Activated T-cell treated with anti-CD3 and anti-CD28 coated beads, Interleukin-2, amount 50 U/mL, for 1 hour (primary cell): ENCODE measurements at places on chromosomes 2 and 18.

GRCh38 chr2:114068438-114068837 lies 178.5 kb downstream of the ACTR3 start:
- no peak for DNase-seq

GRCh38 chr18:21759836-21760235 lies 19.2 kb downstream of the MIB1 start:
- no peak for DNase-seq

GRCh38 chr2:191701029-191701428 lies 23.1 kb downstream of the NABP1 start:
- DNase-seq: no peak

DNA sequence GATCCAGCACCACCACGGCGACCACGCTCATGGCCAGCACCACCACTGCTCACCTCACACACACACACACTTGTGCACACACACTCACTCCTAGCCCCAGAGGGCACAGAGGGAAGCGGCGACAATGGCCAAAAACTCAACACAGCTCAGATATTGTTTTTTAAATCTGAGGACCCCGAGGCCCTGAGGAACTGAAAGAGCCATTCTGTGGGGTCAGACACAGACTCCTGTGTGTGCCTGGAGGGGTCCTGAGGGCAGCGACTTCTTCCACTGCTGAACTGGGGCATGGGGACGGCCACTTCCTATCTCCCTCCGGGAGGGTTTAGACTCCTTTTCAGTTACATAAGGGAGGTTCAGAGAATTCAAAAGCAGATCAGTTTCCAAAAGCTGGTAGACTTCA lies 116.6 kb upstream of the PXDN start:
- no peak for DNase-seq

GRCh38 chr2:167127135-167127534 lies 238.9 kb downstream of the XIRP2 start:
- no peak for DNase-seq

GRCh38 chr2:100416935-100417710 lies at the start of gene CHST10:
Gene CHST10 (minus strand): TSS chr2:100417668. CDS start chr2:100406675, 10,993 bp downstream.
- DNase-seq: peak; percentile 62

GRCh38 chr2:181054843-181055242 lies 74.4 kb downstream of the UBE2E3 start:
- DNase-seq: no peak

GRCh38 chr2:219417374-219417773 lies 803 bp upstream of the DES start:
- DNase-seq: no peak

GRCh38 chr2:177334940-177335543 lies 57.5 kb upstream of the AGPS start:
- no peak for DNase-seq

DNA sequence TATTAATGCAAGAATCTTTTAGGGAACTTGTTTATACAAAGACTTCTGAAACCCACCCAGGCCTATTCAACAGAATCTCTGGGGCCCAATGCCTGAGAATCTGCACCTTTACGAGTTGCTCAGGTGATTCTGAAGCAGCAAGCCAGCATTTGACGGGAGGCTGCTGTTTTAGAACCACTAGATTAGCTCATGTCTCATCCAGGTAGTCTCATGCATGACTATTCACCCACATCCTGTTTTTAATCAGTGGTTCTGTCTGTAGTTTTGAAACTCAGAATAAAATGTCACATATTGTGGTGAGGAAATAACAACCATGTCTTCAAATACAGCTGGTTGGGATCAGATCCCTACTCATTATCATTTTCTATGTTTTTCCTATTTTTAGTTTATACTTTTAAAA lies 39.5 kb downstream of the CYTIP start:
- peak; percentile 61 for DNase-seq

DNA sequence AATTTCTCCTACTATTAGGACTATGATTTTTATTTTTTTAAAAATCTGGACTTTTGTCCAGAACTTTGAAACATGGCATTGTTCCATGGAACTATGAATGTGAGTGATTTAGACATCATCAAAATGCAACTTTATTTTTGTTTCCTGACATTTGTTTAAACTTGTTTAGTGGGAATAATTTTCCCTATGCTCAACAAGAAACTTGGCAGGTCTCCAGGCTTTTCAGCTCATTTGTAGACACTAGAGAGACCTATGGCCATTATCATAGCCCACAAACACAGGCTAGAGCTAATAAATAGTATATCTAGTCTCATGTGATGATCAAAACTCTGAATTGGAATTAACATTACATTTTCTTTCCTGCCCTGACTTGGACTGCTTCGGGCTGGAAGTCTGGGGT lies 145.1 kb upstream of the CELF4 start:
- DNase-seq: no peak

GRCh38 chr2:216404010-216404618 lies 8.2 kb upstream of the SMARCAL1 start:
- peak; percentile 47 for DNase-seq

GRCh38 chr2:26438526-26438925 lies 36.8 kb downstream of the DRC1 start:
- DNase-seq: no peak

GRCh38 chr2:60852282-60852860 lies 29.0 kb upstream of the REL start:
- no peak for DNase-seq

- no peak for DNase-seq
Observed at GRCh38 chr2:19805266-19805665, 96.5 kb downstream of the TTC32 start.

GRCh38 chr2:27212626-27213471 lies 781 bp upstream of the SLC5A6 start:
- no peak for DNase-seq

DNA sequence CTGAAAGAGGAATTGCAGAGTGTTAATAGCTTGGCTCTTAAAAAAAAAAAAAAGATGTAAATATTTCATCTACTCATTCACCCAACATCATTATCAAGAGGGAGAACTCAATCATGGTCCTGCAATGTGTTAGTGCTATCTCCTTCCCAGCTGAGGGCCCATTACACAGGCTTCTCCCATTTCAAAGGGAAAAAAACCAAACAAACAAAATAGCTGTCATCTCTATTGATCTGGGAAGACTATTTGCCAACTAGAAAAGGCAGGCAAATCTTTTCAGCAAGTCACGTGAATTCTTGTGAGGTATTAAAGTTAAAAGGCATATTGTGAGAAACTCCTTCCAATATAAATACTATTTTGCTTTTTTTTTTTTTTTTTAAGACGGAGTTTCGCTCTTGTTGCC lies 194.3 kb downstream of the MYO1B start:
- DNase-seq: no peak

DNA sequence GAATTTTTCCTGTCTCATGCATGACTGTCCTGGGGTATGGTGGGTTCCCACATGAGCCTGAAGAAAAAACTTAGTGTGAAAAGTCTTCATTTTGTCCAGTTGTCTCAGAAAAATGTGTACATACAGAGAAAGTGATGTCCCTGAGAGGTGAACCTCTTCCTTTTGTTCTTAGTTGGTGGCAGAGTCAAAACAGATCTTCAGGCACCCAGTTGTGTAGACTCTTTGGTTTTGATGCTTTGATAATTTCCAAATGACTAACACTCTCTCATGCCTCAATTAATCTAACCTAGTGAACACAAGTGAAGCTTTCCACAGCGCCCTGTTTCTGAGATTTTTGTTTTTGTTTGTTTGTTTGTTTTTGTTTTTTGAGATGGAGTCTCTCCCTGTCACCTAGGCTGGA lies 273.5 kb downstream of the PIK3C3 start:
- no peak for DNase-seq

DNA sequence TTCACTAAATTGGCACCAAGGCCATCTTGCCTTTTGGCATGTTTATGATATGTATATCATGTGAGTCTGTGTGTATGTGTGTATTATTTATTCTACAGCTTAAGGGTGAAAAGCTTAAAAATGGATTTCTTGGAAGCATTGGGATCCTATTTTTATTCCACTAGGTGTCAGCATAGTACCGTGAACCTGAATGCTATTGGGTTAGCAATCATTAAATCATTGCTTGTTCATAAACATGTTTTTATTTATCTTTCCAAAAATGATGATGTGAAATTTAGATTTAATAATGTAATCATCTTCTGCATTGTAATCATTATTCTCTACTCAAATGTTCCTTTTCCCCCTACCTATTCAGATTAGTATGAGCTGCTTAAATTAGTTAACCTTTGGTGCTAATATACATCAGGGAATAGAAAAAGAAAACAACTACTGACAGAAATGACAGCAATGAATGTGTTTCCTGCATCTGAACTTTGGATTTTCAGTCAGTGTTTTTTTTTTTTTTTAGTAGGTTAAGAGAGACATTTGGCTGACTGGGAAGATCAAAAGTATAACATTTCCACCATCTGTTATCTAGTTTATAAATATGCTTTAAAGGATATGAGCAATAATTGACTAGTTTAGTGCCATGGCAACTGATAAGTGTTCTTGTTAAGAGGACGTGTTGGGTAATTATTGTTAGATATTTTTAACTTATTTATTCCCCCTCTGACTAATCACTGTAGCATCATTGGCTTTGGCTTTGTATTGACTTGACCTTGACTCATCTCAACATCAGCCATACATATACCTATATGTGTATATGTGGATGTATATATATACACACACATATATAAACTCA lies 14.1 kb upstream of the ZSWIM2 start:
- no peak for DNase-seq

DNA sequence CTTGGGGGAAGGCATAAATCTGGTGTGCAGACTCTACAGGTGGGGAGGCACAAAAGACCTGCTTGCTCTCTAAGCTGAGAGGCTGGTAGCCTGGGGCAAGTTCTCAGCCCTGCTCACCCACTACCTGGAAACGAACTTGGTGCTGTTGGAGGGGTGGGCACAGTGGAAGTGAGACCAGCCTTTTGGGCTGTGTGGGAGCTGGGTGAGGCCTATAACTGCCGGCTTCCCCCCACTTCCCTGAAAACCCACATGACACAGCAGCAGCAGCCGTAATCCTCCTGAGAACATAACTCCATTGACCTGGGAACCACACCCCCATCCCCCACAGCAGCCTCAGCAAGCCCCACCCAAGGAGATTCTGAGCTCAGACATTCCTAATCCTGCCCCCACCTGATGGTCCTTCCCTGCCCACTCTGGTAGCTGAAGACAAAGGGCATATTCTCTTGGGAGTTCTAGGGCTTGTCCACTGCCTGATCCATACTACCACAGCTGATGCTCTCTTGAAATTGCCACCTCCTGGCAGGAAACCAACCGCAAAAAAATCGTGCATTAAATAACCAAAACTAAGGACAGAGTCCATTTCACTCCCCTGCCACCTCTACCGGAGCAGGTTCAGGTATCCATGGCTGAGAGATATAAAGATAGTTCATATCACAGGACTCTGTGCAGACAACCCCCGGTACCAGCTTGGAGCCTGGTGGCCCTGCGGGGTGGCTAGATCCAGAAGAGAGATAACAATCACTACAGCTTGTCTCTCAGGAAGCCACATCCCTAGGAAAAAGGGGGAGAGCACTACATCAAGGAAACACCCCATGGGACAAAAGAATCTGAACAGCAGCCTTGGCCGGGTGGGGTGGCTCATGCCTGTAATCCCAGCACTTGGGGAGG lies 178.1 kb downstream of the NDUFA10 start:
- DNase-seq: no peak

GRCh38 chr18:45566025-45566740 lies 49.1 kb upstream of the SLC14A2 start:
- no peak for DNase-seq

- no peak for DNase-seq
Observed at GRCh38 chr2:226077031-226077430, 677.5 kb downstream of the NYAP2 start.

DNA sequence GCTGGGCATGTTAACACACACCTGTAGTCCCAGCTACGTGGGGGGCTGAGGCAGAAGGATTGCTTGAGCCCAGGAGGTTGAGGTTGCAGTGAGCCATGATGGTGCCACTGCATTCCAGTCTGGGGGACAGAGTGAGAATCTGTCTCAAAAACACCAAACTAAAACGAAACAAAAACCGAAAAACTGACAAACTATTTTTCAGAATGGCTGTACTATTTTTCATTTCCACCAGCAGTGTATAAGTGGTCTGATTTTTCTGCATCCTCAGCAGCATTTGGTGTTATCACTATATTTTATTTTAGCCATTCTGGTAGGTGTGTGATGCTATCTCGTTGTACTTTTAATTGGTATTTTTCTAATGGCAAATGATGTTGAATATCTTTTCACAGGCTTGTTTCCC lies 95.2 kb downstream of the PDCL3 start:
- DNase-seq: no peak

DNA sequence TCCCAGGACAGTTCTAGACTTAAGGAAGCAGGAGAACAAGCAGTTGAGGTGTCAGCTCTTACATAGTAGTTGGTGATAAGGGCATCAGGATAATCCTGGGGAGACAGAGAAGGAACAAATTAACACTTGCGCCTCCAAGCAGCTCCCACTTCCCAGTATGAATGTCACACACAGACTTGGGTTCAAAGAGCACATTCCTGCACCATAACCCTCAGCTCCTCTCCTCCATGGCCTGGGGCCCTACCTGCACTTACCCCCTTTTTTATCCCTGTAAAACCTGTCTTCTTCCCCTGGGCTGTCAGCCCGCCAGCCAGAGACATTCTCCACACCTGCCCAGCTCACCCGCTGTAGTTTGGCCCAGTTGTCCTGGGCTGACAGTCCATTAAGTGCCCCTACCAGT lies 3.9 kb upstream of the UCN start:
- no peak for DNase-seq

DNA sequence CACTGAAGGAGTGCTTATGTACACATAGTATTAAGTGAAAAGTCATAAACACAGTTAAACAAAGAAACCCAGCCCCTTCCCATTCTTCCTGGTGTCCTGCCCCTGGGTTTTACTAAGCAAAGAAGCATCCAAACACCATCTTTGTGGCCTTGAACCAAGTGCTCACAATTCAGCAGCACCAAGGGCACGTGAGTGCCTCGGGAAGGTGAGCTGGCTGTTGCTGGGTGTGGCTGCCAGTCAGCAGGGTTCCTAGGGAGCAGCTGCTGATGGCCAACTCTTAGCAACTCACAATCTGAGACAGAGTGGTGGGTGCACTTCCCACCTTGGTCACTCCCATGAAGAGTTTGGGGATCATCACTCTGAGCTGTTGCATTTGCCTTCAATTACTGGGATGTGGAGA lies 97.7 kb upstream of the PGAP1 start:
- no peak for DNase-seq

DNA sequence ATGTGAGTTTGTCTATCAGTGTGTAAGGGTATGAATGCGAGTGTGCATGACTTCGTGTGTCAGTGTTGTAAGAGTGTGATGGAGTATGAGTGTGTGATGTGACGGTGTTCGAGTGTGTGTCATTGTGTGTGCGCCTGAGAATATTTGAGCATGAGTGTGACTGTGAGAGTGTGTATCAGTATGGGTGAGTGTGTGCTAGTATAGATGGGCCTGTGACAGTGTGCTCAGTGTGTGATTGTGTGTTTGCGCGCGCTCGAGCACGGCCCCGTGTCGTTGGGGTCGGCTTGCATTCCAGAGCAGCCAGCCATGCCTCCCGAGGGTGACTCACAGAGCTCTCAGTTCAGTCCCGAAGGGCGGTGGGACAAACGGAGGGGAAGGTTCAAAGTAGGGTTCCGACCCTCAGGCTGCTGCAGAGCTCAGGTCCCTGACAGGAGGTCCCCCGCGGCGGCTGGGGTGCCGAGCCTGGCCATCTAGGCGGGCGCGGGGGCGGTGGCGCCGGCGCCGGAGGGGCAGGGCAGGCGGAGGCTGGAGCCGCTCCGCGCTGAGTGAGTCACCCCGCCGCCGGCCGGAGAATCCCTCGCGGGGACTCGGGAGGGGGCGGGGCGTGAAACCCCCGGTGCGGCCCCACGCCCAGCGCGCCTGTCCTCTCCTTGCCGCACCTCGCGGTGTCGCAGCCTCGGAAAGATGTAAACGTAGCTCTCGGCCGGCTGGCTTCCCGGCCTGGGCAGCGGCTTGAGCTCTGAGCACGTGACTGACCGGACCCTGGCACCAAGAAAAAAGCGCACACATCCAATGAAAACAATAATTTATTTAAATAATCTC lies 3.8 kb downstream of the DLX2 start:
- DNase-seq: peak; percentile 57
